ENCODE measurements at places on chromosomes 2 and 18.

DNA sequence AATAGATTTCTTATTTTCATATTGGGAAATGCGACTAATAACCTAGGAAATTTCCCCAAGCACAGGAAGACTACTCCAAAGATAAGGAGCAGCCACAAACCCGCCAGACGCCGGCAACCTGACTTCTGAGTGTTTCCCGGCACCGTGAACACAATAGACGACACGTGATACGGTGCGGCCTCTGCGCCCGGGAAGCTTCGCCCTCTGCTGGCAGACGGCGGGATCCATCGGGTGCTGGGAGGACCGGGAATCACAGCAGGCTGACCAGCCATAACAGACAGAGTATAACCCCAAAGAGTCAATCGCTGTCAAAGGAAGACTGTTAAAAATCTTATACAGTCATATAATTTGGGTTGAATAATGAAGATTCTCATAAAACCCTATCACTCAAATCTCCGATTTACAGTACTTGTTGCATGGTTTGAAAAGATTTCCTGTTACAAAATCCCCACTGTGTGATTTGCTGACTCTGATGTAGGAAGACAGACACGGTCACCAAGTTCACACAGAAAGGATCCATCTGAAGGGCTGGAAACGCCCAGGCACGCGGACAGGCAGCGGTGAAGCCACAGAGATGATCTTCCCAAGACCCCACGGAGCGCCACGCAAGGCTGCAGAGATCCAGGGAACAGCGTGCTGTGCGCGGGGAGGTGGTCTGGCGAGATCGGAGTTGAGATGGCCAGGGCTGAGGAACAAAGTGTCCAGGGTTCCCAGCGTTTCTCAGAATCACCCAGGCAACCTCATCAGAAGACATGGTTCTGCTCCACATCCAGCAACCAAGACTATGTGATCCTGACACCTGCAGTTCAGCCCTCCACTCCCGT is 73.8 kb downstream of the EIPR1 start:
- peak; percentile 37 for DNase-seq

DNA sequence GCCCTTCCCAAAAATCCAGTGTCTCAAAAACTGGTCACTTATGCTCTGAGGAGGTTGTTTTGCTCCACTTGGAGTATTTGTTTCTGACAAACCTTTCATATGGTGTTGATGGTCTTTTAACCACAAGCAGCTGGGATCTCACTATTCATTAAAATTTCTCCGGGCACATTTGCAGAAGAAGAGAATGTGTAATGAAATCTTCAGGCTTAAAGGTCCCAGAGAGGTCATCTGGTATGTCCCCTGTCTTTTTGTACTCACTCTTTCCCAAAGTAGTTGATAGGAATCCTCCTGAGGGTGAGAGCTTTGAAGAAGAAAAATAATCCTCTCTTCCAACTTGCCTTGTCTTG is 430.8 kb downstream of the SETBP1 start:
- no peak for DNase-seq

DNA sequence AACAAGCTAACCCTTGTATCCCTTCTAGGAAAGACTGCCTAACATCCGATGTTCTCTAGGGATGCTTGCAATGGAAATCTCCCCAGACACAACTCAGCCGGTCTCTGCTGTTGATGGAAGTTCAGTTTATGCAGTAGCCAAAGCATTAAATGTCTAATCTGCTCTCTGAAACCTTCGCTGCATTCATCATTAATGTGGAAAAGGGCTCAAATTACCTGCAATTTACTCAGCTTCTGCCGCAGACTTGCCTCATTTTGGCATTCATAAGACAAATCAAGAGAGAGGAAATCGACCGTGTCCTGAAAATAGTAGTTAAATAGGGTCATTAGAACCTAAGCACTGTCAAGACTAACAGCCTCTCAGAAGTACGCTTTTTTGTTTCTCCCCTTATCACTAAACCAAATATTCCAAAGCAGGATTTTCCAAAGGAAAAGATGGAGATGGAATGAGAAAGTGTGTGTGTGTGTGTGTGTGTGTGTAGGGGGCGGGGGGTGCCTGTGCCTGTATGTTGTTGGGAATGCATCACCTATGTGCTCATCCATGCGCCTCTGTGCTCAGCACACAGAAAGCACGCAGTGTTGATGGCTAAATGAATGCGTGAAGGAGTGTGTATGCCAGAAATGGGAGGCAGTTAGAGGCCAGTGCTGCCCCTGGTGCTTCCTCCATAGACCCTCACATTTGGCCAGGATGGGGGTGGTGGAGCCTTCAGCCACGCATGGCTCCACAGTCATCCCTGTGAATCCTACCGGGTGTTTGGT is 7.4 kb downstream of the LCT start:
- no peak for DNase-seq

DNA sequence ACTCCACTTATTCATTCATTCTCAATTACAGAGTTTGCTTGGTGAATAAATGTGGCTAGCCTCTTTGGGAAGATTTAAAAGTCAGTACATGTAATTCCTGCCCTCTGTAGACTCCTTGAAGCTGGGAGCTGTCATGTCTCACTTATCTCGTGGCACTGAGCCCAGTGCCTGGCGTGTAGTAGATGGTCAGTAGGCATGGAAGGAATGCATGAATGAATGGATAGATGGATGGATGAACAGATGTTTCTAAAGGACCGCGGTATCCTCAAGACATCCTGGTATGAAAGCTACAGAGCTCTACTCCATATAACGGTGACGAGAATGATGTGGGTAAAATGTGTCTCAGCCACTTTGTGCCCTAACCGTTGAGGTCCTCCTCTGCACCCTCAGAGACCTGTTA is 83.0 kb downstream of the MARCO start:
- DNase-seq, result no peak

DNA sequence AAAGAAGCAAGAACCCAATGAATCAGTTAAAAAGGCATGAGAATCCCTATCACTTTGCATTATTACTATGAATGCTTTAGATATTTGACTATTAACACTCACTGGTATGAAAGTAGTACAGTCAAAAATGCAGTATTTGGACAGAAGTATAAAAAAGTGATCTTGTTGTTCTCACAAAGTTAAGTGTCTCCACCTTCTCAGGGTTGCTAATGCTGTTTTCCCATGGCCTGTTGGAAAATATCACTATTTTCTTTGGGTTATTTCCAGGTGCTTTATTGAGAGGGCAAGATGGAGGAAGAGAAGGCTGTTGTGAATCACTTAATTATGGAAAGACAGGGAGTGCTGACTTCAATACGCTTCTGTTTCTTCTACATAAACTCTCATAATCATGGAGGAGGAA is 13.6 kb upstream of the CREB1 start:
- no peak for DNase-seq

DNA sequence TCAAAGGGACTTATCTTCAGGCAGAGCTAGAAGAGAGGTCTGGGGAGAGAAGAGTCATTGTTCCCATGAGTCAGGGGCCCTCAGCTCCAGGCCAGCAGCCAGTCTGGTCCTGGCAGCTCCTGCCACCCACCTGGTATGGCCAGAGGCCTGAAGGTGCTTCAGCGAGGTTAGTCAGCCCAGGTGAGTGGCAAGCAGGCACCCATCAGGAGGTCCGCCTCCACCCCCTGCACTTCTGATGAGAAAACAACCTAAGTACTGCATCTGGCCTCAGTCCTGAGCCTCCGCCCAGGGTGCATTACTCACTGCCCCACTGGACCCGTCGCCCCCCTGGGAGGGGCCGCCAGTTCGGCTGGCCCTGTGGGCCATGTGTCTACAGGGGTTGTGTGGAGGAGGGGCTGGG is 130.2 kb downstream of the INHBB start:
- DNase-seq, result no peak

DNA sequence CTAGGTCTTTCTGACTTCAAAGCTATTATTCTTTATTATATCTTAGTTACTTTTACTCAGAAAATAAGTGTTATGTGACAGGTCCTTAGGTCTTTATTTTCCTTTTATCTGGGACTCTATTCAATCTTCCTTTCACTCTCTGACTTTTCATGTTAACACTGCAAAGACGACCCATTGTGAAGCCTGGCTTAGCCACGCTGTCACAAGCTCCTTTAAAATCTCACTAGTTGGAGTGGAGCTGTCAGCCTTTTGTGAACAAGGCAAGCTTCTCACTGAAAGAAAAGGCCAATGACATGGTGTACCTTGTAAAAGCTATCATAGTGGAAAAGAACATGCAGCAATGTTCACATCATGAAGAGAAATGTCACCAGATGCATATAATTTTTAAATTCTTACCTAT is 1130.7 kb upstream of the FAM98A start:
- DNase-seq, result no peak

DNA sequence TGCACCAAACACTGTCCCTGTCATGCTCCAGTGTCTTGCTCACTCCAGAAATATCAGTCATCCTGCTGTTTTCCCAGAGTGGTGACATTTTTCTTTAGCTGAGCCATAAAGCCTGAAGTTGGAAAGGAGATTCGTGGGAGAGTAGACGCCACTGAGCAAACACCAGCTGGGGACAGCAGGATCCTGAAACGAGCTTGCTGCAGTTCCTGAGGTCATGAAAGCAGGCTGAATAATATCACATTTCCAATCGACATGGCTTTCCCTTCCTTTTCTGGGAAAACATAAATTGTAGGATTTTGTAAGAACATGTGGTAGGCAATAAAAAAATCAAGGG is 276.4 kb downstream of the CDCA7 start:
- no peak for DNase-seq

DNA sequence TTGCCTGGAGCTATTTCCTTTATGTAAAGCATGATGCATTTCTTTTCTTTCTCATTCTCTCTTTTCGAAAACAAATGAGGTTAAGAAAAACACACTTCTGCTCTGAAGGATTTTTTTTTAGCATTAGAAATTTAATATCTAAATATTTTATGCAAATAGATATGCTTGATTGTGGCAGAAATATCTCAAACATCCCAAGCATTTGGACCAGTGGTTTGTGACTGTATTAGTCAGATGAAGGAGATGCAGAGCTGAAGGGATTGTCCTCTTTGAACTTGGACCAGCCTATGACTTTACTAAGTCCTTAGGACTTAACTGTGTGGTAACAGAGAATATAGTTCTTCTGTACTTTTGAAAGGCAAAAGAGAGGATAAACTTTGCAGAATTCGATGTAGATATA is 335.9 kb upstream of the NT5C1B start:
- no peak for DNase-seq

DNA sequence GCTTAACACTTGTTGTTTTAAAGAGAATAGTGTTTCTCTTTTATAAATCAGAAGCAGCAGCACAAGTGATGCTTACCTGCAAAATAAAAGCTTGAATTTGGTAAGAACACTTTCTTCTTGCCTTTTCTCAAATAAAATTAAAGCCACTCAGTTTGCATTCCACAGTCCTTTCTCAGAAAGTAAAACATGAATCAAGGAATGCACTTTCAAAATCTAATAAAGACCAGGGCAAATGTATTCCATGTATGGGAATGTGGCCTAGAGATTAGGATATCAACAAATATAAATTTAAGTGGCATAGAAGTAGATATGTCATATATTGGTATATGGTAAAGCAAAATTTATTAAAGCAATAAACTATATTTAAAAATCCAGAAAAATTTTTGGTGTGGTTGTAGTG is 352.8 kb downstream of the THSD7B start:
- no peak for DNase-seq

GRCh38 chr18:50606609-50607008 is 46.7 kb downstream of the MAPK4 start:
- no peak for DNase-seq

GRCh38 chr18:46563317-46563716 is 93.7 kb downstream of the LOXHD1 start:
- no peak for DNase-seq

DNA sequence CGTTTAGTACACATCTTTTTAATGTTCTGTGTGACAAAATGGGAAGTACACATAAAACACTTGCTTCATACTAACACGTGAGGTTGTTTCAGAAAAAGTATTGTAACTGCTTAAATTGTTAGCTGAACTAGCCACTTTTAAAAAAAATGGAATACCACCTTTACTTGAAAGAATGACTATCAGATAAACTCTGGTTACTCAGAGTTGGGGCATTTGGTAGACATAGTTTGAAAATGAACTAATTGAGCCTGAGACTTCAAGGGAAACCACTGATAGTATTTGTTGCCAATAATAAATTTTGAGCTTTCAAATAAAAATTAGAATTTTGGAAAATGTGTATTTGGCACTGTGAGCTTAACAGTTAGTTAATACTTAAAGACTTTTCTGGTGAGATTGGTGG is 103.0 kb upstream of the FBXO11 start:
- DNase-seq, result no peak

GRCh38 chr2:134232461-134232860 is 21.4 kb upstream of the MGAT5 start:
- no peak for DNase-seq

- DNase-seq, result no peak
These were observed 12.4 kb downstream of the LMAN2L start for GRCh38 chr2:96727431-96727830.

- DNase-seq, result no peak
These were observed 7.7 kb downstream of the VRK2 start for GRCh38 chr2:58054264-58054663.

GRCh38 chr2:109644571-109645275 is 30.6 kb downstream of the SOWAHC start:
- DNase-seq, result no peak

GRCh38 chr18:42230636-42231035 is 275.6 kb downstream of the PIK3C3 start:
- DNase-seq, result no peak

- DNase-seq, result no peak
These were observed 83.7 kb downstream of the KYNU start for GRCh38 chr2:142961202-142961601.

GRCh38 chr2:213107728-213108127 is 43.7 kb downstream of the IKZF2 start:
- no peak for DNase-seq

DNA sequence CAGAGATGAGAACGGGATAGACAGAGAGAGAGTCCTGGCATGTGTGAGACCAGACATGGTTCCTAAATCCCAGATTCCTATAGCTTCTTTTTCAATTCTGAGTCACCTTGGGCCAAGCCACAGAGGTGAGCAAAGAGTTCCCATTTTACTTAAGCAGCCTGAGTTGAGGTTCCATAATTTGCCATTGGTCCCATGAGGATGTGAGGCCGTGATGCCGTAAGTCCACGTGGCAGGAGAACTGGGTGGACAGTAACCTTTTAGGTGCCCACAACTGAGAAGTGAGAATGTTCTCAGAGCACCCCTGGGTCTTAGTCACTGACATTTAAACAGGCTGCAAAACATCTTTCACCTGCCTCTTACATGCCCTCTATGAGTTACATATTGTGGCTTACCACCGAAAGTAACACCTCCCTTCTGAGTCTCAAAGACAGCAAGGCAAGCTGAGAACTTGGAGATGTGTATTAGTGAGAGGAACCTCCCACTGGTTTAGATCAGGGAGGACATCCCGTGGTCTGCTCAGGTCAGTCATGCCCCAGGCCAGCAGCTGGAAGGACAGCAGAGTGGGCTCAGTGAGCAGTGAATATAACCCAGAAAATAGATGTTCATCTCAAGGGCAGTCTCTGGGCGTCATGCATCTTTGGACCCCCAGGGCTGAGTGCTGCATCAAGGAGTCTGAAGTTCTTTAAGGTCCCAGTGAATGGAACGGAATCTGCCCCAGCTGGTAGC is 127.9 kb upstream of the LGALSL start:
- DNase-seq, result no peak

All from amniotic stem cell (primary cell).